Stimulated activated CD4-positive, alpha-beta T cell treated with anti-CD3 and anti-CD28 coated beads, Interleukin-1b, Interleukin-23, amount 100 ng/mL, for 1 hour (primary cell): ENCODE measurements at places on chromosomes 3 and 15.

DNA sequence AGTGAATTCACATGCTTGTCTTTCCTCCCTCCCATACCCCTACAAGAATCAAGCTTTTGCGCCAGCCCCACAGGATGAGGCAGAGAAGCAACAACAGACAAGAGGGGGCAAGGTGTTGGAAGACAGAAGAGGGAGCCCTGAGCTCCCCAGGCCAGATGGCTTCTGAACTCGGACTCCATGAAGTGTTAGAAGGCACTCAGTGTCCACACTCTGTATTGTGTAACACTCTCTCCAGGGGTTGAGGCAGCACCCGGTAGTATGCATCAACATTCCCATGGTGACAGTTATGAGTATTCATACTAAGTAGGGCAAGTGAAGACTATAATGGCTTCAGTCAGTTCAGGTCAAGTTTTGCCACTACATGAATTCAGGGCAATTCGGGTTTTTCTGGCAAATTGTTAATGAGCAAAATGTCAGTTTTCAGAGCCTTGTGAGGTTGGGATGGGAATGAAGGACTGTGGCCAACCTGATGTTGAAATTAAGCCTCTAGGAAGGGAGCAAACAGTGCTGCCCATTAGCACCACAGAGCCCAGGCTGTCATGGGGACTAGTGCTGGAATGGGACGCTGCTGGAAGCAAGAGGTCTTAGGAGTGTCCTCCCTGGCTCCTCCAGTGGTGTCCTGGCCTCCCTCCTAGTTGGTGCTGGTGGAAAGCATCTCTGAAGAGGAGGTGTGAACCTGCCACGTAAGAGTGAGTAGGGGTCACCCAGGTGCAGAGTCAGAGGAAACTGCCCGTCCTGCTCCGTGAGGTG lies 79.4 kb downstream of the KLF15 start:
- DNase-seq, result no peak

DNA sequence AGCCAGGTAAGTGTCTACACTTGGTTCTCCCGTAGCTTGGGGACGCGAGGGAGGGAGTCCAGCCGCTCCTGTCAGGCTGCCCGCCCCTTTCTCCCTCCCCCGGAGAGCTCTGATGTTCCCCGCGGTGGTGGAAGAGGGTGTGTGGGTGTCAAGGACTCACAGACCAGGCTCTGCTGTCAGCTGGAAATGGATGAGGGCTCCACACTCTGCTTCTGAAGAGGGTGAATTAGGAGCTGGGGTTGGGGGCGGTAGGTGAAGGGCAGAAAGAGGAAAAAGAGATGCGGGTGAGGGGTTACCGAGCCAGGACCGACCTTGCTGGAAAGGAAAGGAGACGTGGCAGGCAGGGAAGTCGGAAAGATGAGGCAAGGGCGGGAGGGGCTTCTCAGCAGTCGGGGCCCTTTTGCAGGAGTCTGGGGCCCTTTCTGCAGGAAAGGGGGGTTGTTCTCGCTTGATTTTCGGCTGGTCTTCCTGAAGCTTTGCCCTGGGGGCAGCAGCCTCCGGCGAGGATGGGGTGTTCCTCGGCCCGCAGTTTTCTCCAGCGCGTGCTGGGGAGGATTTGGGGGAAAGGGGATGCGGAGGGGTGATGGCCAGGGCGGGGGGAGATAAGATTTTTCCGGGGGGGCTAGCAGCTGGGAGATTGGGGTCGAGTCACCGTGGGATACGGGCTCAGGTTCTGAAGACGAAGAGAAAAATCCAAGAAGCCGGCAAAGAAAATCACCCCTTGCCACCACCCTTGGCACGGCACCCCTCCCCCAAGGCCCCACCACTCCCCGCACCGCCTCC lies 602 bp upstream of the BAHD1 start:
- DNase-seq, result no peak

DNA sequence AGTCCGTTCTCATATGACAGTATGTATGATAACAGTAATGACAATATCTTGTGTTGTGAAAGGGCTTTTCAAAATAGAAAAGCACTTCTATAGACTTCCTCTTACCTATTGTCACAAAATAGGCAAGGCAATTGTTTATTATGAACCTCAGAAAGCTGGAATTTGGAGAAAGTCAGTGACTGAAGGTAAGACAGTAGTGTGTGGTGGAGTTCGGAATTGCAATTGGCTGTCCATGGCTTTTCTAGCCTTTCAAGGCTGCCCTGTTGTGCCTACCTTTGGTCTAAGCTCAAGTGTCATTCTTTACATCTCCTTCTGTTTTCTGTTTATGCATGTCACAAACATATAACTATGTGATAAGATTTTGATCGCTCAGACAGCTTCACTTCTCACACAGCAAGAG lies 219.3 kb upstream of the NR2E3 start:
- no peak for DNase-seq

GRCh38 chr3:170816341-170816740 lies 53.7 kb downstream of the RPL22L1 start:
- no peak for DNase-seq

DNA sequence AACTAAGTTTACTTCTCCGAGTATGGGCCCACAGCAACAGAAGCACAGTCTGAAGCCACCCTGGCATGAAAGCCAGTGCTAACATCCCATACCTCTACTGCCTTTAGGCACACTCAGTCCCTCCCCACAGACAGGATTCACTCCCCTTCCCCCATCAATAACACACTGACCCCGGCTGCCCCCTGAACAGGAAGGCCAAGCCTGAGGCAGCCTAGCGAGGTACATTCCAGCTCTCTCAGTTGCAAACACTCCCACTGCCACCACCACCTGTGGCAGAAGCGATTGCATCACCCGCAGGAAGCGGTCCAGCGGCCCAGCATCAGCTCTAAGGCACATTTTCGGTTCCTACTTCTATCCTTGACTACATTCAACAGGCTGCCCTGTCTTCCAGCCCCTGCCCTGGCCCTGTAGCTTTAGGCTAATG lies 7.0 kb upstream of the BMF start:
- DNase-seq, result no peak

DNA sequence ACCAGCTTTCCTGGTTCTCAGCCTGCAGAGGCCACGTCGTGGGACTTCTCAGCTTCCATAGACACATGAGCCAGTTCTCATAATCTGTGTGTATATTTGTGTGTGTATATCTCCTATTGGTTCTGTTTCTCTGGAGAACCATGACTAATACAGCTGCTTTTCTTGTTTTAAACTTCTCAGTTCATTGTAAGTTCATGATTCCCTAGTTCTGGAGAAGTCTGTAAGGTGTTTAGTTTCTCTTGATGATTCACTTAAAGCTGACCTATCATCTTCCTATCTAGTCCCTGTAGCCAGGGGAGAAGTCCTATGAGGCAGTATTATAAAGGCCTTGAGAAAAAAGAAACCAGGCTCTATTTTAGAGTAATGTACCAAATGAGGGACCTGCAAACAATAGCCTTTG lies 147.7 kb downstream of the RYR3 start:
- no peak for DNase-seq

DNA sequence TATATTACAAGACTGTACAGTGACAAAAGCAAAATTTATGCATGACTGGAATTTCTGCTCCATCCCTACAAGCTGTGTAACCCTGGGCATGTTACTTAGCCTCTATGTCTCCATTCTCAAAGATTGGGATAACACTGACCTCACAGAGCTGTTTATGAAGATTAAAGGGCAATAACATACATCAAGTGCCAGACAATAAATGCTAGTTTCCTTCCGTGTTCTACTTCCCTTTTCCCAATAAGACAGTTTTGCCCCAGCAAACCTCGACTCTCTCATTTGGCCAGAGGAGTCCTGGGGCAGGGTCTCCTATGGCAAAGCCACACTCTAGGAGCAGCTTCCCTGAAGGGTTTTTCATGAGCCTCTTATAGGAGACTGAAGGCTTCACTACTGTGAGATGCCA lies 7.5 kb downstream of the HEXA start:
- no peak for DNase-seq

GRCh38 chr3:116563351-116563750 lies 118.1 kb upstream of the LSAMP start:
- DNase-seq, result no peak

DNA sequence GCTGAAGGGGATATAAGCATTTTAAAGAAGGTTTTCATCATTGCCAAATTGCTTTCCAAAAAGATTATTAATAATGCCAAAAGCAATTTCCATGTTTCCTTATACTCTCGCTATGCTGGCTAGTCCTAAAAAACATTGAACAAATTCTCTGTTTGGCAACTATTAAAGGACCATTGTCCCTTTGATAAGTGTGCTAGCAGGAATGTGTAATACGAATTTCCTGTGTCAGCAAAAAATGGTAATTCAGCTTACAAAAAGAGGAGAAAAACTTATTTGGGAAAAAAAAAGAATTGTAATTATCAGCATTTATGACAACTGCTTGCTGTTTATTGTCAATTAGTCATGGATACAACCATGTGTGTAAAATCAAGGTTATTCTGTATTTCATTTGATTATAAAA lies 138.6 kb downstream of the TBL1XR1 start:
- no peak for DNase-seq

GRCh38 chr15:64706011-64706911 lies 69.1 kb downstream of the RBPMS2 start:
- no peak for DNase-seq

- DNase-seq, result no peak
Observed at GRCh38 chr3:177231242-177231641, 34.0 kb upstream of the TBL1XR1 start.

GRCh38 chr3:103624271-103624670 lies 1189.5 kb downstream of the ZPLD1 start:
- no peak for DNase-seq

DNA sequence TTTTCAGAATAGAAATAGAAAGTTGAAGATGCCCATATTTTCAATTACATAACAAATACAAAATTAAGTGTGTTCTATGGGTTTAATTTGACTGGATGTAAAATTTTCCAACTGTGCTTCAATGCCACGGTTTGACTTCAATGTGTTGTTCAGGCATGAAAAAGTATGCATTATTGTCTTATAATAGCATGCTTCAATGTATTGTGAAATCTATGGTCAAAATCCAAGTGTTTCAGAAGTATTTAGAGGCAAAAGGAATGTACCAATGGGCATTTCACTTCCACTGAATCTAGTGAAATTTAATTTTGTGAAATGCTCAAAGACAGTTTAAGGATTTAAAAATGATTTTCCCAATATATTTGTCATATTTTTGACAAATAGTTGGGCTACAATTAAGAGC lies 16.0 kb downstream of the NEK10 start:
- no peak for DNase-seq

- no peak for DNase-seq
Observed at GRCh38 chr3:113330742-113331141, 110.6 kb downstream of the CFAP44 start.

GRCh38 chr3:11835028-11835639 lies 11.6 kb downstream of the TAMM41 start:
- no peak for DNase-seq

- DNase-seq, result no peak
Observed at GRCh38 chr3:174483254-174483653, 375.9 kb upstream of the NAALADL2 start.

DNA sequence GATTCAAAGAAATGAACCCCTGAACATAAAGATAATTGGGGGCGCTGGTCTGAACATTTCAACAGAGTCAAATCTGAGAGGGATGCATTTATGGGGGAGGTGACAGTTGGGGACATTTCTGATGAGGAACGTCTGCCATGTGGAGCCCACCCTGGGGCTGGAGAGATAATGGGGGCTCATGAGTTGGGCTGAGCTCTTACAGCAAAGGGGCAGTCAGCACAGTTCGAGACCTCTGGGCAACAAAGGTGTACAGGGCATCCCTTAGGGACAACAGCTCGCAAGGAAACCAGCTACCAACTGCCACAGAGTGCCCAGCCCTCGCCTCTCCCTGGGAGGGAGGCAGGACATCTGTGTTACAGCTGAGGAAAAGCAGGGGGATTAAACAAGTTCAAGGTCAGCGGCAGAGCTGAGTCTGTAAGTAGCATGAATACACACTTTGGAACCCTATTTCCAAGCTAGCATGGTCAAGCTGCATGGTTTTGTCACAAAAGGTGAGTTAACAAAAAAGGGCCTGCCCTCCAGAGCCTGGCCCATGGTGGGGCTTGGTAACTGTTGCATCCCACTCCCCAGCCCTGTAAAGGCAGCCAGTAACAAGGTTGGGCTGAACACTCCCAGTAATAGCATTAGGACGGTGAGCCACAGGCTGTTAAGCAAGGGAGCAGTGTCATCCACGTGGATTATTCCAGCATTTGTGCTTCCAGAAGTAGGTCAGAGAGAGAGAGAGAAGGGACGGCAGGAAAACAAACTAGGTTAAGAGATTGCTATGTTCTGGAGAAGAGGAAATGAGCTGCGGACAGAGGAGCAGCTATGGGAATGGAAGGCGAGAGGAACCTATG lies 4.3 kb downstream of the GNB5 start:
- DNase-seq, result no peak

DNA sequence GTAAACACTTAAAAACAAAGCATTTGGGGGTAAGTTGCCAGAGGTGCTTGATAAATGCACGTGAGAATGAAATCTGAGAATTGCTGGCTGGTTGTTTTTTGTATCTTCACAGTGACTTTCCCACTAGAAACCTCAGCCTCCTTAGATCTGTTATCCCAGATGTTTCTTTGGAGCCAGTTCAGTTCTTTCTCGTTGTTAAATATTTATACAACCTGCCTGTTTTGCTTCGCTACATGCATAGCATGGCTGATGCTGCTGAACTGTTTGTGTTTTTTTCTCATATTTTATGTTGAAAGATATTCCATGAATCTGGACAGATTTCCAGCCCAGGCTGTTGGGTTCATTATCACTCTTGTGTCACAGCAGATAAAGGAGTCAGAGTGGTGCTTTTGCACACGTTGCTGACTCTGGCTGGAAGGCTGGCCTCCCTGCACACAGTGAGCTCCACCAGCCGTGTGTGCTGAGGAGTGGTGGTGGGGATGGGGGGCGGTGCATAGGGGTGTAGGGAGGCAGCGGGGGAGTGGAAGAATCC lies 80.2 kb downstream of the ARNT2 start:
- no peak for DNase-seq

DNA sequence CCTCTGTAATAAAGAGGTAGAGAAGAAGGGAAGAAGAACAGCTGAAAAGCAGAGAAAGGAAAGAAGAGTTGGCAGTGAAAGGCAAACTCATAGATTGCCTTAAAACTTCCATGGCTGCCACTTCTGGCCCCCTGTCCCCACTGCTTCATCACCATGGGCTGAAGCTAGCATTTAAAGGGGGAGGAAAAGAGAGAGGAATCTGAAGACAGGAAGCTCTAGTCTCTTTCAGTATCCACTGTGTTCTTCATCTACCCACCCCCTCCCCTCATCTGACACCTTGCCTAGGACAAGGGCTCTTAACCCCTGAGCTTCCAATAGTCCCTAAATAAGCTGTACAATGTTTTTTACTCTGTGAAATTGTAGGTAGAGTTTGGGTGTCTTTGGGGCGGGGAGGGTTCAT lies 60.6 kb downstream of the ALCAM start:
- no peak for DNase-seq
